Stimulated activated CD8-positive, alpha-beta memory T cell treated with anti-CD3 and anti-CD28 coated beads, Interleukin-15, amount 100 ng/mL, for 1 hour (primary cell): ENCODE measurements at places on chromosomes 3 and 15.

- no peak for DNase-seq
Observed at GRCh38 chr3:42851228-42851834, 24.3 kb downstream of the CYP8B1 start.

DNA sequence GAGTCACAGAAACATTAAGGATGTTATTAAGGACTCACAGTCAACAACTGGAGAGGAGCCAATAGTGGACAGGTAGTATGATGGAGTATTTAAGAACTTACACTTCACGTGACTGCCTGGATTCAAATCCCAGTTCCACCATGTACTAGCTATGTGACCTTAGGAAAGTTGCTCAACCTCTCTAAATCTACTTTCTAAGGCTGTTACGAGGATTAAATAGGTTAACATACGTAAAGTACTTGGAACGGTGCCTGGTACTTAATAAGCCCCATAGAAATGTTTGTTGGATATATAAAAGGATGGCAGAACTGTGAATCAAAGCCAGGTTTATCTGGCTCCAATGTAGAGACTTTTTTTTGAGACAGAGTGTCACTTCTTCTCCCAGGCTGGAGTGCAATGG is 24.4 kb downstream of the THRB start:
- DNase-seq = no peak

GRCh38 chr3:78351334-78351733 is 1311.4 kb downstream of the ROBO2 start:
- no peak for DNase-seq

DNA sequence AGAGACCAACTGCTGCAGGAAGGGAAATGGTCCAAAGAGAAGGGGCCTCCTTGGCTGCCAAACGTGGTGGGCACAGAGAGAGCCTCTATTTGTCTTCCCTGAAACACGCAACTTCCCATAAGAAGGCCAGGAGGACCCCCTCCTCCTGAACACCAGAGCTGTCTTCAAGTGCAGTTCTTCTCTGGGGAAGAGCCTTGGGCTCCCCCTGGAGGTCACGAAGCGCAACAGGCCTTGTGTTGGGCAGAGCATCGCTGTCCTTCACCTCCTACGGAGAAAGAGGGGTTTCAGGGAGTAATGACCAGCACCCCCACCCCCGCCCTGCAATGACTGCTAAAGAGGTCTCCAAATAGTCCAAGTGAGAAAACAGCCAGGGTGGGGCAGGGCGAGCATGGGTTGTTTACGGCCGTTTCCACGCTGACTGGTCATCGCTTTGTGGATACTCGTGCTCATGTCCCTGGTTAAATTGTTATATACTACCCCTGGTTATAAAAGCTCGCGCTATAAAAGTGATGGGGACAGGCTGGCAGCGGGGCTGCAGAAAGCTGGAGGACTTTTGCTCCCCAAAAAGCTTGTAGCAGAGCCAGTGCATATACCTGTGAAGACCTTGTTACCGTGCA is 397.5 kb upstream of the ATP10A start:
- no peak for DNase-seq

GRCh38 chr15:60219866-60220265 is 177.9 kb downstream of the ANXA2 start:
- DNase-seq = no peak

GRCh38 chr15:60779718-60780503 is 301.0 kb upstream of the ICE2 start:
- DNase-seq = no peak

GRCh38 chr15:96052572-96053030 is 277.9 kb upstream of the NR2F2 start:
- DNase-seq = no peak

DNA sequence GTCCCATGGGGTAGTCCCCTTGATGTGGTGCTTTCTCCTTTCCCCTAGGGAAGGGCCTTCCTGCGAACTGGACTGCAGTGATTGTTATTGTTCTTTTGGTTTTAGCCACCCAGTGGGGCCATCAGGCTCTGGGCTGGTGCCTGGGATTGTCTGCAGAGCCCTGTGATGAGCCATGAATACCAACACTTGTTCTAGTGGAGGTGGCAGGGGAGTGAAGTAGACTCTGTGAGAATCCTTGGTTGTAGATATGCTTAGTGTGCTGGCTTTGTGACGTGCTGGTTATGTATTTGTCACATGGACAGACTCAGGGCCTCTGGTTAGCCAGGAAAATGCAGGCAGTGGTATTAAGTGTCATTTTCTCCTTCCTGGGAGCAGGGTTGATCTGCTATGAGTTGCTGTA is 51.8 kb upstream of the NDUFB4 start:
- no peak for DNase-seq

GRCh38 chr3:10817506-10817905 is 1.5 kb downstream of the SLC6A11 start:
- no peak for DNase-seq

DNA sequence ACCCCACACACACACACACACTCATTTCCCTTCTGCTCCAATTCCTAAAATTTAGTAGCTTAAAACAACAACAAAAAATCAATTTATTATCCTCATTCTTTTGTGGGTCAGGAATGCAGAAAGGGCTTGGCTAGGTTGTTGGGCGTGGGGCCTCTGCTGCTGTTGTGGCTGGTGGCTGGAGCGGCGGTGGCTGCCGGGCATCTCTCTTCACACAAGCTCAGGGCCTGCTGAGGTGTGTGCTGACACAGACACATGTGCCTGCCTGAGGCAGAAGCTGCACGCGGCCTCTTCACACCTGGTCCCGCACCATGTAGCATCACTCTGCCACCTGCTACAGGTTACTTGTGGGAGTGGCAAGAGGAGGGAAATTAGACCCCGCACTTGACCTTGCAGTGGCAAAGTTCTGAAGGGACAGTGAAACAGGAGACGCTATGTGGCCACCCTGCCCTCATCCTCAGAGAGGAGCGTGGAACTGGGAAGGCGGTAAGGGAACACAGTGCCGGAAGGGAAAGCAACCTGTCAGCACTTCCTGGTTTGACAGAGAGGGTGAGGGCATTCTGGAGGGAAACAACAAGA is 64.0 kb upstream of the PRR20G start:
- DNase-seq = no peak

DNA sequence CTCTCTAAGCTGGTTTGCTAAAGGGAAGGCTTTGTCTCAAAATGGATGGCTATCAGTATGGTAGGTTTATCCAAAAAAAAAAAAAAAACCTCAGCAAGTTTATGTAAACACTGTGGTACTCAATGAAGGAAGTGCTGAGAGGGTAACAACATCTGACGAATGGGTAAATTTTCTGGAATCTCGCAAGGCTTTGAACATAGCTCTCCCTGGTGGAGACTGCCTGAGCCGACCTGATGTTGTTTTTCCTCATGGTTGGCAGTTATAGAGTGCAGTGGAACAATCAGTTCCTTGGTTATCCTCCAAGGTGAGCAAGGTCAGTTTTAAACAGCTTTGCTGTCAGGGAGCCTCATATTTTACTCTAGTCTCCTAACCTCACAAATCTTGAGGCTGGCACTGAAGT is 94.6 kb downstream of the ZPLD1 start:
- DNase-seq = no peak

DNA sequence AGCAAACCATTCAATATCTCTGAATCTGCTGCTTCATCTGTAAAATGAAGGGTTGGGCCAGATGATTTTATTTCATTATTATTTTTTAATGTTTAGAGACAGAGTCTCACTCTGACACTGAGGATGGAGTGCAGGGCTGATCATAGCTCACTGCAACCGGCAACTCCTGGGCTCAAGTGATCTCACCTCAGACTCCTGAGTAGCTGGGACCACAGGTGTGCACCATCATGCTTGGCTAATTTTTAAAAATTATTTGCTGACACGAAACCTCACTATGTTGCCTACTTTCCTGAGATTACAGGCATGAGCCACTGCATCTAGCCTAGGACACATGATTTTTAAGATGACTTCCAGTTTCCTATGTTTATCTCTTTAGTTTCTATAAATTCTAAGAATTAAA is 105.8 kb downstream of the P3H2 start:
- DNase-seq = no peak
